ENCODE measurements at places on chromosomes 4 and X.
A peak's percentile ranks its signal among the peaks of the same experiment; 100 is the strongest.

GRCh38 chrX:13717700-13718472, 16.5 kb downstream of the TRAPPC2 start:
- no peak for DNase-seq

DNA sequence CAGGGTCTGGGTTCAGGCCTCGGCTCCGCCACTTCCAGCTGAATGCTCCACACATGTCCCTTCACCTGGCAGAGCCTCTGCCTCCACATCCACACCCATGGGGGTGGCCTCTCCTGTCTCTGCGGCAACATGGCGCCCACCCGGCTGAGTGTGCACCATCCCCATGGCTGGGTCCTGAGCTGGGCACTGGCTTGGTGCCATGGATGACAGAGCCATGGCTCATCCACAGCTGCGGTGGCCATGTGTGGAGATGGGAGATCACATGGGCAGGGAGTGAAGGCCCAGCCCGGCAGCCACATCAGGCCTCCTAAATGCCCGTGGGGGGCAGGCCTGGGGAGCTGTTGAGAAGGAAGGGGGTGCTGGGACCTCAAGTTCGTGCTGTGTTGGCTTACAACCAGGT, 213.7 kb downstream of the AFAP1 start:
- no peak for DNase-seq

DNA sequence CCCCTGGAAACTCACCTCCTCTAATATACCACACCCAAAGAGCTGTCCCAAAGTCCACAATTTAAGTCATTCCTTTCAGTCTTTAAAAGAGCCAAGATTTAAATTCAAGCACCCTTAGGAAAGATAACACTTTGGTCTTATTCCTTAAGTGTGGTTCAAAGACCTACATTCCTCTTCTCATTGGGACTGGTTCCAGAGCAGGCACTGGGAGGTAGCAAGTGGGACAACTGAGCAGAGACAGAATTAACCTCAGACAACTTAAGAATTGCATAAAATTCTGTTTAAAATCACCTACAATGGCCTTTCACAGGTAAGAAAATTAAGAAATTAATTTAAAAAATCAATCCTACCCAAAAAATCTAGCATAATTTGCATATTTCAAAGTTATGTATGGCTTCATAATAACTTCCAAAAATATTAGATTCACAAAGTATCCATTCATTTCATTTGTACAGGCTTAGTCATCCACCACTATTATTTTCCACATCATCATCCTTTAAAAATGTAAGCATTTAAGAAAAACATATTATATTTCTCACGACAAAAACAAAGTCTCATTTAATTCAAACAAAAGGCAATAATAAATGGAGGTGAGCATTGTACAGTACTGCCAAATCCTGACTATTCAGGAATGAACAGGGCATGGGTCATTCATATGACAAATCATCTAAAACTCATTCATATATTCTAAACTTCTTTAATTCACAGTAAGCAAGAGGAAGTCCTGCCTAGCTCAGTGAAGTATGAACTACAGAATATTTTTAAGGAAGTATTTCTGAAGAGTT, 13.6 kb downstream of the PRSS12 start:
- DNase-seq: no peak

- no peak for DNase-seq
Measured at GRCh38 chrX:111244235-111244750, 26.0 kb downstream of the CAPN6 start.

- DNase-seq: no peak
Measured at GRCh38 chrX:95628796-95629195, 1055.8 kb upstream of the DIAPH2 start.

GRCh38 chr4:1683261-1683735, 815 bp downstream of the FAM53A start:
- peak; percentile 22 for DNase-seq

- no peak for DNase-seq
Measured at GRCh38 chrX:19059067-19059466, 63.2 kb downstream of the ADGRG2 start.

DNA sequence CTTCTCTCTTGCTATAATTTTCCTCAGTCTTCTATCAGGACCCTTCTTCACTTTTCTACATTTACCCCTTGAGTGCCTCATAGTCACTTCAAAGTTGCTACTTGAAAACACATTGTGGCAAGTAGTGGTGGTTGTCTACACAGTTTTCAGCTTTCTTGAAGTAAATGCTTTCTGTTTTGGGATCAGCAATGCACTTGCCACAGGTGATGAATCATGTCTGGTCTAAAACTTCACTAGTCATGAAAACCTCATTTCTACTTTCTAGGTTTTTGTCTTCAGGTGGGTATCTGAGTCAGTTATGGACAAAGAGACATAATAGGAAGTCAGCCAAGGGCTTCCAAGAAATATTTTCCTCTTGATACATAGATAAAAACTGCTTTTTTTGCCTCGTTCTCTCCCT, 359.2 kb downstream of the CCSER1 start:
- DNase-seq: no peak

DNA sequence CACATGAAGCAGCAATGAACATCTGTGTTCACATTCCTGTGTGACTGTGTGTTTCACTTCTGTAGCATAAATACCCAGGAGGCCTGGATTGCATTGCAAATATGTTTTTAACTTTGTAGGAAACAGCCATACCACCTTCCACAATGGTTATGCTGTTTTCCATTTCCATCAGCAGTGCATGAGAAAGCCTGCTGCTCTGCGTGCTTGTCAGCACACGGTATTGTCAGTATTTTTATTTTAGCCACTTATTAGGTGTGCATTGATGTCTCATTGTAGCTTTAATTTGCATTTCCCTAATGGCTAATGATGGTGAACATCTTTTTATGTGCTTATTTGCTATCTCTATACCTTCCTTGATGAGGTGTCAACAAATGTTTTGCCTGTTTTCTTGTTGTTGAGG, 355.9 kb downstream of the TRIML1 start:
- DNase-seq: no peak

GRCh38 chrX:130091980-130092522, 18.2 kb downstream of the ELF4 start:
- no peak for DNase-seq

DNA sequence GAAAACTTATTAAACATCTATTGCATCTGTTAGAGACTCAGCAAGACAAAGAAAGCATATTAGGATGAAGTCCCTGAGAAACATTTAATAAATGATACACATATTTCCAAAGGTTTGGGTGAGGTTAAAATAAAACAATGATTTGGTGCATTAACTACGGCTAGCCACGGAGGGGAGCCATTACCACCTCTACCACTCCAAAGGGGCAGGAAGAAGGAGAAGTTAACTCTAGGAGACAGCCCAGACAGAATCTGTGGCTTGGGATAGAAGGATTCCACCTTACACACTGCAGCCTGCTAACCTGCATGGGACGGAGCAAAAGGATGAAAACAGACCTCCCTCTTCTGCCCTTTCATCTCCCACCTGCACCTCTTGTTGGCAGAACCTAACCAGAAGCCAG, 189.1 kb upstream of the C1QTNF7 start:
- no peak for DNase-seq

DNA sequence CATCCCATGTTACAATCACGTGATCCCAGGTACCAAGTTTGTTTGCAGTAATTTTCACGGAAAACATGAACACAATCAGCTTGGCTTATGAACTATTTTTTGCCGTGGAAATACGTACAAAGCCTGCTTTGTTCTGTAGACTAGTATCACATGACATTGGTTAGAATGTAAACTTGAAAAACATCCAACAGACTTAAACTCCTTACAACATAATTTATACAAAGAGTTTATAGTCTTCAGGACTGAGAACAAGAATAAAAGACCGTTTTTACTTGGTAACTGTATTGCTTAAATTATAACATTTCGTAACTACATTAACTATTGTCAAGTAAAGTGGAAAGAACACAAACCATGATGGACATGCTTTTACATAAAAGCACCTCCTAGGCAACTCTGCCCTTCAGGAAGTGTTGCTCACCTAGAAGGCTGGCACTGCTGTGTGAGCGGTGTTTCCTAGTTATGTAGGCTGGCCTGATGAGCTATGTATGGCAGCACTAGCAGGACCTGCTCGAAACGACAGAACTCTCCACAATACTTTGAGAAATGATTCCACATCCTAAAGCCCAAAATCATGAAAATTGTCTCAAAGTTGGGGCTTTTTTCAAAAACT, 41.8 kb upstream of the WDR1 start:
- peak; percentile 15 for DNase-seq

DNA sequence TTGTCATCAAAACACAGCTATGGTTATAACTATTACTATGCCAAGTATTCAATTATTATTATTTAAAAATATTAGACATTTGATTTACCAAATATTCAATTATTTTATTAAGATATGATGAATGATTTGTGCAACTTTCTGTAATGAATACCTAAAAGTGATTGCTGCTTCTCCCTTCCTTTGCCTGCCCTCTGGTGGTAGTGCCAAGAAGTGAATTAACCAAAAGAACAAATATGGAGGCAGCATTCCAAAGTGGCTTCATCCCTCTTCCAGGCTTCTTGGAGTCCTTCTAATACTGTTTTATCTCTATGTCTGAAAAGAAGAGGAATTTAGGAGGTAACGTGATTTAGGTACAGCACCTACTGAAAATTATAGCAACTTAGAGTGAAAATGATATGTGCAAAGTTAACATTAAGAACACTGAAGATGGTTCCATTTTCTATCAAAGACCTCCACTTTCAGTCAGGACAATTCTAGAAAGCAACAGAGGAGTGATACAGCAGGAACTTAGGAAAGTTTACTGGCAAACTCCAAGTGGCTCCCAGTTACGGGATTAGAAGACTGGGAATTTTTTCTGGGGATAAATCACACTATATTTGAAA, 43.0 kb downstream of the ENPEP start:
- DNase-seq: peak; percentile 21

- no peak for DNase-seq
Measured at GRCh38 chr4:22986881-22987280, 294.1 kb downstream of the GBA3 start.

GRCh38 chr4:76581077-76581962, 146.3 kb downstream of the SHROOM3 start:
- no peak for DNase-seq

- no peak for DNase-seq
Measured at GRCh38 chrX:68284281-68284904, 148.9 kb downstream of the OPHN1 start.

GRCh38 chrX:150984169-150984824, 1.2 kb downstream of the HMGB3 start:
- no peak for DNase-seq

- no peak for DNase-seq
Measured at GRCh38 chr4:14087459-14087858, 459.9 kb upstream of the BOD1L1 start.

DNA sequence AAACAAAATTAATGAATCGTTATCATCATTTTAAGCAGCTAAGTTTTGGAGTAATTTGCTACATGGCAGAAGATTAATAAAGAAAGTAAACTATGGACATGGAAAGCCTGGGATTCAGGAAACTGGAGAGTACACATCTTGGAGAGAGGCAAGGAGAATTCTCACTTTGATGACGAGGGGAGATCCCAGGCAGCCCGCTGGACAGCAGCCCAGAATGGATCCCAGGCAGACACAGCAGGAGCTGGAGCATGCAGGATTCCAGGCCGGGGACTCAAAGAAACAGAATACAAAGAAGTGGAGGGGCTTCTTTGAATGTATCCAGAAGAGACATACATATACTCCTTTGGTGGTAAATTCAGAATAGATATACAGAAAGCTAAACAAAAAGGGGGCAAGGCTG, 118.0 kb upstream of the ATP6AP2 start:
- no peak for DNase-seq

- no peak for DNase-seq
Measured at GRCh38 chrX:112631892-112632291, 47.8 kb downstream of the LHFPL1 start.

DNA sequence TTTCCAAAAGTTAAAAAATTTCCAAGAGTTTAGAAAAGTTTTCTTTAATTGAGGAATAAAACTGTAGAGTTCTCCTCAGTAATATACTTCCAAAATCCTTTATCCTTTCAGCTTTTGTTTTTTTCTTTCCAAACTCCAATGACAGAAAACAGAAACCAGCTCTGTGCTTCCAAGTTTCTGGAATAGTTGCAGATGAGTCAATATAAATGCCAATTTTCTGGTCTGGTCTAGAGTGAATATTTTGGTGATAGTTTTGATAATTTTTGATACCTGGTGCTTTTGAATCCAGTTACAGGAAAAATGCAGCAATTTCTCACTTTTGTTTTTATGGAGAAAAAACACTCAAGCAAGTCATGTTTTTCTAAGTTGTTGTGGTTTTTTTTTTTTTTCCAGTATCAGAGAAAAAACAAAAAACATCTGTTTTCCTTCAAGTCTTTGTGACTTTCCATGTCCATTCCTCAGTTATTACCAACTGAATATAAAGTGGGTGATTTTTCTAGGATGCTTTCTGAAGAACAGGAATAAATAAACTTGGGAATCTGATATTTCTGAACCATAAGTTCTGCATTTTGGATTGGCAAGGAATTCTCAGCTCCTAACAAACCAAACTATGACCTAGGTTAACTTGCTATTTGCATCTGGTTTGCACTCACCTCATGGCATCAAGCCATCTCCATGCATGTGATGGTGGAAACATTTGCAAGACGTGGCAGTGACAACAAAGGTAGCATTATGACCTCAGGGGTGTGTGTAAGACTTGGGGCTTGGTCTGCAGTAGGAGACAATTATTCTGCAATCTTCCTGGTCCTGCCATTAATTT, 139.1 kb downstream of the VEGFC start:
- DNase-seq: no peak

DNA sequence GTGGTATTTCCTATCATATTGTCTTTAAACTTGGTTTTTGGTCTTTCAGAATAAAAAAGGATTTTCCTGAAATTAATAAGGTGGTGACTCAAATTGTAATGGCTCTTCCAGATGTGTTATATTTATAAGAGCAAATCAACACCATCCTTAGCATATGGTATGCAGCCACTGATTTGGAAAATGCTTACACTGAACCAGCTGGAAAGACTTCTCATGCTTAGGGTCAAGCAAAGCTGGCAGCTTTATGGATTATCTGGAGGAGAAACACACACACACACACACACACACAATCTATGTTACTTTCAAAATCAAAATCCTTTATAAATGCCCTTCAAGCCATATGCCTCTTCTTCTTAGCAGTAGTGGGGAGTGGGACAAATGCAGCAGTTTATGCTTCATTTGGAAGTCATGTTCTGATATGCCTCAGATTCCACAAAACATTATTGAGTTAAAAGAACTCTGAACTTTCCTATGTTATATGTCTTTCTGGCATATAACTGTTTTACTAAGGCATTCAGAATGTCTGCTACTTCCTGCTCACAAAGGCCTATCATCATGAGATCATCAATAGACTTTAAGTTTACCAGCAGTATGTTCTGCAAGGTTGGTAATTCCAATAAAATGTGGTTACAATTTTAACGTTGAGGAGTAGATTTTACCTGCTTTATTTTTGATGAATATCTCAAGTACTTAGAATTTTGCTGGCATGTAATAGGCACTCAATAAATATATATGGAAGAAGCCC, 72.9 kb upstream of the PRDM5 start:
- no peak for DNase-seq
